ENCODE measurements at places on chromosomes 7 and 10.

DNA sequence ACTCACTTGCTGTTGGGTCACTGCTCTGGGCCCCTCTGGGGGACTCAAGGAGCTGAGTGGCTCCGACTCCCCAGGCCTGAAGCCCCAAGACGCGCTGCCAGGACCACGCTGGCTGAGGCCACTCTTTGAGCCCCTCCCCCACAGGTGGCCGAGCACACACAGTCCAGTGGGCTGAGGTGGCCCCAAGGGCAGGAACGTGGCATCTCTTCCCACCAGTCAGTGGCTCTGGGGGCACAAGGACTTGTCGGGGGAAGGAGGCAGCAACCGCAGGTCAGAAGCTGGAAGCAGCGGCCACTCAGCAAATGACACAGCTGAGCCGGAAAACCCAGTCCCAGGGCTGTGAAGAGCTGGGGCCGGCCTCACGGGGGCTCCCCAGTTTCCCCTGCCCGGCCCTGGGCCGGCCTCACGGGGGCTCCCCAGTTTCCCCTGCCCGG lies 24.1 kb downstream of the GRIFIN start:
- no peak for DNase-seq

- DNase-seq, result peak; percentile 45
These were observed 17.7 kb downstream of the ADAM8 start for GRCh38 chr10:133258818-133259601.

DNA sequence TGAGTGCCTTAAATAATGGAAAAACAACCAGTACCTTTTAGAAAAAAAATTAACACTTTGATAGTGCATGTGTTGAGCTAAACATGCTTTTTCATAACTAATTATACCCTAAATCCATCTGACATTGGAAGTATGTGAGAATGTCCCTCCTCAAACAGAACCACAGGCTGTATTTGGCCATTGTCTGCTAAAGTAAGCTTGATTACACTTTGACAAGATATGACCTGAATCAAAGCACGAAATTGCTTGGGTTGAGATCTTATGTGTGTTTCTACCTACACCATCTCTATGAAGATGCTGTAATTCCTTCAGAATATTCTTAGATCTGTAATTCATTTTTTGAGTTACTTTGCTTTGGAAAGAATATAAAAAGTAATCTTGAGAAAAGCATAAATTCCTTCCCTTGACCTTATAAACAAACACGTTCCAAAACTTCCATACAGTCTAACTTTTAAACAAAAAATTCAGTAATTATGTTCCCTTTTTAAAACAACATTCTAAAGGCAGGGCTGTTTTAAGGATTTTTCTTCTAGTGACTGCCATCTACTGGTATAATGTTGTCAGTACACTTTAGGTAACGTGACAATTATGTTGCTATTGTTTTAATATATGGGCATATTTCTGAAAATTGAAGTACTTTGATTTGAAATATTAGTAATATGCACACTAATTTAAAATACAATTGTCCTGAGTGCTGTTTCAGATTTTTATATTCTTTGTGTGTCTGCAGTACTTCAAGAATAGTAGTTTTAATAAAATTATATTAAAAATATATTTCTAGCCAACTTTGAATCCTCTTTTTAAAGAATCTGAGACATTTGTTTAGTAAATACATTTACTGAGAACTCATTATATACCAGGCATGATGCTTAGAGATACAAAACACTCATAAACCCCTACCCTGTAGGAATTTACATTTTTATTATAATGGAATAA lies 20.9 kb downstream of the CD36 start:
- no peak for DNase-seq

DNA sequence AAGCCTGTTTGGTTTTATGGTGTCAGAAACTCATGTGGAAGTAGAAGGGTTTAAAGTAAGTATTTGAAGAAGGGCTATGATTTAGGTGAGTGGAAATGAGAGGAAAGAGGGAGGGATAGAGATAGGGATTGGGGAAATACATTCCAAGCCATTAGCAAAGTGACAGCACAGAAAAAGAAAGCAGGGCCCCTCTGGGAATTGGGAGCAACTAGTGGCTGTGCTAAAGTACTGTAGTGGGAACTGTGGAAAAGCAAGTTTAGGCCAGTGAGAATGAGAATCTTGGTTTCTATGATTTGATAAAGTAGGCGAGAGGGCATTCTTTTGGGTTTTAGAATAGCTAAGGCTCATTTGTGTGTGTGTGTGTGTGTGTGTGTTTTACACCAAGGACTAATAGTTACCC lies 5.0 kb downstream of the PRKG1 start:
- no peak for DNase-seq

DNA sequence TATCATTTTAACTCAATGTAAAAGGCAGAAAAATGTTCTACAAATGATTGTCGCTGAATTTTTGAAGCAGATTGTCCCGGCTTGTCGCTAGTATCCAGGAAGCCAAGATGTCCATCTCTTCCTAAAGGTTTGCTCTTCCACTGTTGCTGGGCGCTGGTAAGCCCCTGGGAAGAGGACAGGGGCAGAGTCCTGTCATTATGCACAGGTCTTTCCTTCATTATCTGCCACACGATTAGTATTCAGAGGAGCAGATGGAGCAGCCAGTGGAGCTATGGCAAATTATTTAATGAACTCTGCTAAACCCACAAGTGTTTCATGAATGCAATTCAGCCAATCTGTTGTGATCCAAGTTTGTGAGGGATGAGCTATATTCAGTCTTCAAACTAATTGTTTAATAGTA lies 499.1 kb upstream of the NRP1 start:
- DNase-seq, result no peak

- no peak for DNase-seq
These were observed 656.0 kb downstream of the CNTNAP2 start for GRCh38 chr7:146772601-146773000.

- DNase-seq, result no peak
These were observed 4.4 kb downstream of the HIPK2 start for GRCh38 chr7:139773371-139773770.

GRCh38 chr10:18414061-18414460 lies 237.3 kb downstream of the NSUN6 start:
- DNase-seq, result no peak

DNA sequence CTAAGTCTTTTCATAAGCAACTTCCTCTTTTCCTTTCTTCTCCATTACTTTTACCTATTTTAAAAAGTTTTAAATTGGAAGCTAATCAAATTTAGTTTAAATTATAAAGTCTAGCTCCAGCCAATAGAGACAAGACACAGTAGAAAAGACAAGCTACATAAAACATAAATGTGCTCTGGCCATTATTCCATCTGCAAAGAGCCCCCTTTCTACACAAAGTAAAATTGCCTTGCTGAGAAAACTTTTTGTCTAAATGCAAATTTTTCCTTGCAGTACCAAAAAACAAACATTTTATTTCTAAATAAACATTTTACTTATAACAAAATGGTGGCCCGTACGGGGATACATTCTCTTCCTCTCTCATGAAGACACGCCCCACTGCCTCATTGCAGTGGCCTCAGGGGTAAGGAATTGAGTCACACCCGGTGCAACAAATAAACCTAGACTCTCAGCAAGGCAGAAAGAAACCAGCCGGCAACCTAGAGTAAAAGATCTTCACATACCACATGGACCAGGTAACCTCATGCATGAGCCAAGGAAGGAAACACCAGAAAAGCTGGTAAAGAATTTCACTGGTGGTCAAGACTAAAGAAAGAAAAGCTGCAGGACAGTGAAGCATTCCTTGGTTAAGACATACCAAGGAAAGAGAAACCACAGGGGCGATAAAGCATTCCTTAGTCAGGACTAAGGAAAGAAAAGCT lies 71.6 kb upstream of the ZNF746 start:
- DNase-seq, result no peak

DNA sequence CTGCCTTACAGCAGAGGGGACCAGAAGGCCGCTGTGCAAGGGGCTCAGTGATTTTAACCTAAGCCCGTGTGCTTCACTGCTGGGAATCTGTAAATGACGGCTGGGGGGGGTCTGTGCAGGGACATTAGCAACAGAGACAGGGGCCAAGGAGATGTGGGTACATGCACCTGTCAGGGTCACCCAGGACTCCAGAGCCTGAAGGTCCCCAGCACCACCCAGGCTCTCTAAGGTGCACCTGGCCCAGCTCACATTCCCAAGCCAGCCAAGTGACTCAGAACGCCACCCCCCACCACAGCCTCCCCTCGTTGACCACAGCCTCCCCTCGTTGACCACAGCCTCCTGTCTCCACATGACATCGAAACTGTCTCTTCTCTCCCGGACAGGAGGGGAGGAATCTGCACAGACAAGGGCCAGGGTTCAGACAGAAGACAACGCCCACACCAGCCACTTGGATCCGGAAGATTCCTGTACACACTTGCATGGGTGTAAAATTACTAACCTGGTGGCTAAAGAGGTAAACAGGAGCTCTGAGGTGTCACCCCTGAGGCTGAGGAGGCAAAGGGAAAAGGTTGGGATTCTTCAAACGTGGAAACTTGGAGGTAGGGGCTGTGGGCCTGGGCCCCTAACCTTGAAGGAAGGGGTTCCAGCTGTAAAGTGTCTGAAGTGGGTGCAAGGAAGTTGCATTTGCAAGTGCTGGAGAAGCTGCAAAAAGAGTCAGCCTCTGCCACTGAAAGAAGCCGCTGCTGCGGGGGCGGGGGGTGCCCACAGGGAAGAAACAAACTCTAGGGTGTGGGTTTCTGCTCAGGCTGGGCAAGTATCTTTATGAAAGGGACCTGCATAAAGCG lies 27.0 kb downstream of the CALML3 start:
- no peak for DNase-seq

DNA sequence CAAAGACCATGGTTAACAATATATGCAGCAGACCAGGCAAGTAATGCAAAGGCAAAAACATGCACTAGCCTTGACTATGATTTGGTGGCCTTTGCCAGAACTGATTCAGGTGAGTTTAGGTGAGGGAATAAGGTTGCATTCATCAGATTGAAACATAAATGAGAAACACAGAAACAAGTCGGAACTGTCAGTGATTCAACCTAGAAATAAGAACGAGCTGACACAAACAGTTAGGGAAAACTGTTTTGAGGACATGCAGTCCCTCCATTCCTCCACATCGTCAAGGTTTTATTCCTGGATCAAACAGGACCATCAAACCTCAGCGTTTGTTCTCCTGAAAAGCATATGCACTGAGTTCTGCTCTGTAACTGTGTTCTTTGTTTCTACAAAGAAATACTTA lies 1.8 kb downstream of the ZNF248 start:
- no peak for DNase-seq

GRCh38 chr10:35613107-35613440 lies 7.9 kb downstream of the GJD4 start:
- no peak for DNase-seq

- DNase-seq, result no peak
These were observed 511.0 kb downstream of the GFRA1 start for GRCh38 chr10:115762029-115762428.

DNA sequence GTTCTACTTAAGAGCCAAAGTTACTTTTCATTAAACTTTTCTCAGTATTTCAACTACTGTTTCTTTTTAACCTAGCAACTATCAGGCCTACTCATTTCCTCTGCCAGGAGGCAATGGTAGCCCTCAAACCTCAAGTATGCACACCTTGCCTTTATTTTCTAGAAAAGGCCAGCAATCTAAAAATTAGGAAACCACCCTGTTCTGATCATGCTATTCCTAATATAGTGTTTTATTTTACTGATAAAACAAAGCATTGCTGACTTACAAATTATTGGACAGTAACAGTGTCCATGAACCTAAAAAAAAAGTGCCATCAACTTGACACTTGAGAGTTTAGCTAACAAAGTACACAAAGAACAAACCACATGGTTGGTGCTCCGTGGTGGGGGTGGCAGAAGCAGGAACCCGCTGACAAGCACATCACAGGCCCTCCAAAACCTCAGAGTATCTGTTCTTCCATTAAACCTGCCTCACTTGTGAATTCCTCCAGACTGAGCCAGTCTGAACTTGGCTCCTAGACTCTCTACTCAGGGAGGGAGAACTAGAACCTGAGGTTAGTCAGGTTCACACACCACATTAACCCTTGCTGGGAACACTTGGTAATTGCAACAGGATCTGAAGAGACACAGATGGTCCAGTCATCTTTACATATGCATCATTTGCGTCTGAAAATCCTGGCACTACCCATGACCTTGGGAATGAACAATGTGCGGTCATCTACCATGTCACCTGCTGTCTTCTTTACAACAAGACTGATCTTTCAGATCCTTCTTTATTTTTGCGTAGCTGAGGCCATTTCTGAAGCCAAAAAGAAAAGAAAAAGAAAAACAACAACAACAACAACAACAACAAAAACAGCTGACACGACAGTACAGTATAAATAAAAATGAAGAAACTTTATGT lies 31.9 kb downstream of the PIP4K2A start:
- DNase-seq, result no peak

GRCh38 chr7:41005374-41005901 lies 697.5 kb downstream of the INHBA start:
- no peak for DNase-seq

GRCh38 chr10:4239186-4239585 lies 454.2 kb upstream of the KLF6 start:
- no peak for DNase-seq

- DNase-seq, result no peak
These were observed 46.5 kb upstream of the FGL2 start for GRCh38 chr7:77246026-77246640.

DNA sequence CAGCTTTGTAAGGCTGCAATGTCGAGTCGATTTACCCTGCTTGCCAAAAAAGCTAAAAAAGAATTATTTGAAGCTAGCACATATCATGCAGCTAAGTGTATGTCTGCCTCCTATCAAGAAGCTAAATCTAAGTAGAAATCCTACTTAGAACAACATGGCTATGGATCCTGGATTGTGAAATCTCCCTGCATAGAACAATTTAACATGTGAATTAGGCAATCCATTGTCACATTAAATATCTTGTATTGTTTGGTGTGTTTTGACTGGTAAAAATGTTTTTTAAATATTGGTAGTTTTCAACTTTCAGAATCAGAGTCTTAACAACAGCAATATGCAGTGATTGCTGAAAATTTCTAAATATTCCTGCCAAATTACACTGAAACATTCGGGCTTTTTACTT lies 73.3 kb downstream of the SKIDA1 start:
- DNase-seq, result no peak

DNA sequence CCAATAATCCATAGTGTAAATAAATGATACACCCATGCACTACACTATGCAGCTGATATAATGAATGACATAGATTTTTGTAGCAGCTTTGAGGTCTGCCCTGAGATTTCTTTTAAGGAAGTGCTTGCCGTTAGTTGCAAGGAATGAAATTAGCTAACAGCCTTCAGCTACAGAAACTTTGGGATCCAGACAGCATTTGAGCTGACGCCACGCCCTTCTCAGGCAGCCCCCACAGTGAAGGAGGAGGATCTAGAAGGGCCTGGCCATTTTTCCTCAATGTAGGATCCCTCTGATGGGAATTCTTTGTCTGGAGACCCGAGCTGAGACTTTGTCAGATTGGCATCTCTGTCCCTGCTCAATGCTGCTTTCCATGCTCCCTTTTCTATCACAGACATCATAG lies 6.1 kb upstream of the PDK4 start:
- DNase-seq, result no peak

DNA sequence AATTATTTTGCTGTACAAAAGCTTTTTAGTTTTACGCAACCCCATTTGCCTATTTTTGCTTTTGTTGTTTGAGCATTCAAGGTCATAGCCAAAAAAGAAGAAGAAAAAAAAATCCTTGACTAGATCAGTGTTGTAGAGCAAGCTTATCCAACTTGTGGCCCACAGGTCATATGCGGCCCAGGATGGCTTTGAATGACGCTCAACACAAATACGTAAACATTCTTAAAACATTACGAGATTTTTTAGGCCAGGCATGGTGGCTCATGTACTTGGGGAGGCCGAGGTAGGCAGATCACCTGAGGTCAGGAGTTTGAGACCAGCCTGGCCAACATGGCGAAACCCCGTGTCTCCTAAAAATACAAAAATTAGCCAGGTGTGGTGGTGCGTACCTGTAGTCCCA lies 8.1 kb upstream of the MALSU1 start:
- no peak for DNase-seq

- DNase-seq, result no peak
These were observed 152.8 kb downstream of the GNAT3 start for GRCh38 chr7:80359029-80359428.

All from esophagus squamous epithelium (tissue), 5 donors.